ENCODE measurements at places on chromosomes 7 and 10.

- no peak for DNase-seq
These were observed 15.6 kb upstream of the AKR1C3 start for GRCh38 chr10:5078547-5079180.

DNA sequence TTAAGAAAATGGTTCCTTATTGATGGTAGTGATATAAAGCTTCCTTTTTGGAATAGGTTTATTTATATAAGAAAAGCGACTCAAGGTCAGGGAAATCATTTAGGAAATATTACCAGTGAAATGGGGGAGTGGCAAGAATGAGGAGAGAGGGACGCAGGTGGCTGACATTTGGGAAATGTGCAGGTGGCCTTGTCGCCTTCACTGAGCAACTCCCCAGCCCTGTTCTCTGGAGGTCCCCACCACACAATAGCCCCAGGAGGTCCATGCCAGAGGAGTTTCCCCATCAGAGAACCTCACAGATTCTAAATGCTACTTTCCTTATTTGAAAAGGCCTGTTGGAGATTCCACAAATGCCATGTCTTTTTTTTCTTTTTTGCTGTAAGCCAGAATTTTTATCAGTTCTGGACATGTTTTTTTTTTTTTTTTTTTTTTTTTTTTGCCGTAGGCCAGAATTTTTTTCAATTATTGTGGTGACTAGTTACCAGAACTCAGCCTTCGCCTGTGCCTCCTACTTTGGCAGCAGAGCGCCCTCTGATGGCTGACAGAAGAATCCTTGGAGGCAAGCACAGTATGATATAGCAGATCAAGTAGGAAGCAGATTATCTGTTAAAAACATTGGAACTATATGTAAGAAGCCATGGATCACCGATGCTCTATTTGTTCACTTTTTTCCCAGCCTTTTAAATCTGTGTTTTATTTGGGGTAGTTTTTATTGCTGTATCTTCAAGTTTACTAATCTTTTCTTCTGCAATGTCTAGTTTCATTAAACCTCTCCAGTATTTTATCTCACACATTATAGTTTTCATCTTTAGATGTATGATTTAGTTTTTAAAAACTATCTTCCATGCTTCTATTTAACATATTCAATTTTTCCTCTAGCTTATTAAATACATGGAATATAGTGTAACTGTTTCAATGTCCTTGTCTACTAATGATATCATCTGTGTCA, 18.6 kb downstream of the OPALIN start:
- DNase-seq: peak; percentile 39

GRCh38 chr7:142807855-142808460, 37.2 kb downstream of the PRSS2 start:
- no peak for DNase-seq

- peak; percentile 54 for DNase-seq
These were observed 91.2 kb upstream of the INSIG1 start for GRCh38 chr7:155206318-155207020.

DNA sequence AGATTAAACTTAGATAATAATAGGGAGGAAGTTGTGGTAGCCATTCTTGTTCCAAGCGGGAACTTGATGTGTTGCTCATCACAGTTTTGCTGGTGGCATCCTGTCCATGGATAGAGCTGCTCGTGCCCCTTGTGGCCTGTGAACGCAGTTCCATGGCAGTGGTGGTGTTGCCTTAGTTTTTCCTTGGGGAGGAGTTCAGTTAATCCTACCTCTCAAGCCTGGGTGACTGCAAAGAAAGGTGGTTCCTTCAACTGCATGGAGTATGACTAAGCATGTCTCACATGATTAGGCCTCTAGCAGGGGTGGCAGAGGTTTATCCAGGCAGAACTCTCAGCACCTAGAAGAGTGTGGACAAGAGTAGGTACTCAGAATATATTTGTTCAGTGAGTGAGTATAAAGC, 99.7 kb downstream of the MAPK8 start:
- DNase-seq: no peak

DNA sequence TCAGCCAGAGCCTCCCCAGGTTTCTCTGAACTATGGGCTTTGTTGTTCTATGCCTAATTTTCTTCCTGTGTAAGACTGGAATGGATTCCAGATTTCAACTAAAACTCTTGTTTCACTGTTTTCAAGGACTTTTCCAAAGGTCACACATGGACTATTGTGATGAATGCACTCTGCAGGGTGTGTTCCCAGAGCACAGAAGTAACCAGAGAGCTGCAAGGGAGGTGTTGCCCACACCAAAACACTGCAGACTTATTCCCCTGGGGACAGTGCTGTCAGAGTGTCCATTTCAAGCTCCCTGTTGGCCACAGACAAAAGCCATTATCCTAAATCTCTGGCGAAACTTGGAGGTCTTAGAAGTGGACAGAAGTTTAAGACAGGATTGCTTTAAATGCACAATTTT, 231.6 kb downstream of the TRIL start:
- DNase-seq: no peak

DNA sequence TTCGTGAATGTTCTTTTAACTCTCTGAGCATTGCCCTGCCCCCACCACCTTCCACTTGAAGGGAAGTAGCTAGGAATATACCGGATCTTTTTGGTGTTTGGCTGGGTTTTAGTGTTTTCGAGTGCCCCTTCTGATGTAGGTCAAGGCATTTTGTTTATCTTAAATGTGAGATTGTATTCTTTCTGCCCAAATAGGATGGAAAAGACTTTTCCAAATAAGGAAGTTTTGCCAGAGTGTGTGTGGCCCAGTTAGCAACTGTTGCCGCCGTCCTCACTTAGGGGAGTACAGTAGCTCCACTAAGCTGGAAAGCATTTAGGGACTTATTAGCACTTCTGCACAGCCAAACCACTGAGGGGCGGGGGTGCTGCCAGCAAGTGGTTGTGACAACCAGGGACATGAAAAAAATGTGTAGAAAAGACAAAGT, 29.8 kb upstream of the VCL start:
- no peak for DNase-seq

- DNase-seq: no peak
These were observed 45.5 kb downstream of the AOC1 start for GRCh38 chr7:150897502-150898474.

GRCh38 chr10:70324339-70324861, 40.6 kb upstream of the NPFFR1 start:
- no peak for DNase-seq

GRCh38 chr10:11341283-11341960, 270.0 kb downstream of the USP6NL start:
- DNase-seq: no peak

- DNase-seq: no peak
These were observed 565 bp downstream of the STRIP2 start for GRCh38 chr7:129434675-129435318.

- peak; percentile 89 for DNase-seq
These were observed at the start of the genes TUBGCP2 and ZNF511 for GRCh38 chr10:133308421-133309099. TSS of gene TUBGCP2 (minus strand) at chr10:133308872. CDS start at chr10:133302941, 5,931 bp downstream. TSS of gene ZNF511 (plus strand) at chr10:133308914. CDS start at chr10:133308944, 30 bp downstream.

DNA sequence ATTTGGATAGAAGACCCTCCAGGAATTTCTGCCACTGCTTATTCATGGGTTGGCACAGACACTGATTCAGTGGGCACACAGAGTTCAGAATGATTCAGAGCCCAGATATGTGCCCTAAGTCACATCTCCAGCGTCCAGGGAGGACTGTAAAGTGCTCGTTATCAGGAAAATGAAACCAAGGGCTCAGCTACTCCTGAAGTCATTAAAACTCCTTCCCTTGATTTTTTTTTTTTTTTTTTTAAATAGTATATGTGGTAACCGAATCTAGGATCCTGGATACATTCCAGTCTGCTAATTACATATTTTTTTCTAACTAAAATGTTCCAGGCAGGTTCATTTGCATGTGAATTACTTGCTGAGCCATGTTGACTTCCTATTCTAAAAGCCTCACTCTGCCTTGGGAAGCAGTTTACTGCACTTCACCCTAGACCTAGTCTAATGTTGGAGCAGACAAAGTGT, 34.7 kb downstream of the MET start:
- DNase-seq: no peak

GRCh38 chr7:28787106-28787505, 171.0 kb downstream of the TRIL start:
- DNase-seq: no peak

DNA sequence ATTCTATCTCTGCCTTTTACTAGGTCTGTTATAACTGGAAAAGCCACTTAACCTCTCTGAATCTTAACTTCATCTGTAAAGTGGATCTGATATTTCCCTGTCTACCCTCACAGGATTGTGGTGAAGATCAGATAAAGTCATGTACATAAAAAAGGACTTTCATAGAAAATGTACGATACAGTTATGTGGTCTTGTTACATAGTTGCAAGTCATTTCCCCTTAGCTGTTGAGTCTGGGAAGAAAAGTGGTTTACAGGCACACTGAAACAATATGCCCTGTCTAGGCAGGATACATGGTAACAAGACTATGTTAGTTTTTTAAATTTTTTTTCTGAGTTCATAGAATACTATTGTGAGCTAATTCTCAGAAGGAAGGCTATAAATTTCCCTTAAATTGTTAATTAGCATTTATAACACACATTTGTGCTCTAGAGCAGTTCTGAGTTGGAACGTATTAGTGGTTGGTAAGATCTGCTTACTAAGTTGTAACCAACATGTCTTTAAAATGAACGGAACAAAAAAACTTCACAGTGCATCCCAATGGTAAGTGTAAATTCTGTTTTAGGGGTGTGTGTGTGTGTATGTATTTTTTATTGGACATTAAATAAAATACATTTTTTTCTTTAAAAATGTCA, 7.1 kb upstream of the GSTO1 start:
- no peak for DNase-seq

- DNase-seq: peak; percentile 63
These were observed 983 bp downstream of the FZD8 start for GRCh38 chr10:35640951-35641675.

DNA sequence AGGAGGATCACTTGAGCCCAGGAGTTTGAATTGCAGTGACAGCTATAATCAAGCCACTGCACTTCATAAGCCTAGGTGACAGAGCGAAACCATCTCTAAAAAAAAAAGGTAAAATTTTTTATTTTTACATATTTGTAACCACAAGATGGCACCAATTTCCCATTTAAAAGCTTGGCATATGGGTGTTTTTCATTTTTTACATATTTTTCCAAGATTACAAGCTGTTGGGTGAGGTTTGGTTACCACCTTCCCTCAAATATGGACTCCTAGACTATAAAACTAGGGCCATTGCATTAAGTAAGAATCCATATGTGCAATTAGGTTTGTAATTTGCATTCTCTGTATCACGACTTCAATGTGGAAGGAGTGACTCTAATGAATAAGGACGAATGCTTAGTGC, 129.3 kb upstream of the ACBD5 start:
- DNase-seq: no peak

- no peak for DNase-seq
These were observed 742.3 kb upstream of the GALNT17 start for GRCh38 chr7:70389531-70390151.

DNA sequence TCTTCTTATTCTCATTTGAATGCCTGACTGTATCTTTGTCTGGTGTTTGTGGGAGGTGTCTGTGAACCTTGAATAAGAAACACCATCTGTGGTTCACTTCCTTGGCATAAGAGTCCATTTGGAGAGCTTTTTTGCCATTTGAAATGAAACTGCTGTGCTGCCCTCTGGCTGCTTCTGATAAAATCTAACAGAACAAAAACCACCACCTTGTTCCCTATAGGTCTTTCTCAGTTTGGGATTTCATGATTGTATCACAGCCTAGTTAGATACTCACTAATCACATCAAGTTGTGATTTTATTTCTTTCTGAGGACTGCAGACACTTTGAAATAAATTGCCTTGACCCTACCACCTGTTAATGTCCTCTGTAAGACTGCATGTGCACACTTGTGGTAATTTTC, 102.7 kb upstream of the FAM13C start:
- no peak for DNase-seq

- no peak for DNase-seq
These were observed 29.7 kb upstream of the SLC13A1 start for GRCh38 chr7:123229426-123229825.

- DNase-seq: no peak
These were observed 18.5 kb downstream of the CFAP70 start for GRCh38 chr10:73340121-73340520.

DNA sequence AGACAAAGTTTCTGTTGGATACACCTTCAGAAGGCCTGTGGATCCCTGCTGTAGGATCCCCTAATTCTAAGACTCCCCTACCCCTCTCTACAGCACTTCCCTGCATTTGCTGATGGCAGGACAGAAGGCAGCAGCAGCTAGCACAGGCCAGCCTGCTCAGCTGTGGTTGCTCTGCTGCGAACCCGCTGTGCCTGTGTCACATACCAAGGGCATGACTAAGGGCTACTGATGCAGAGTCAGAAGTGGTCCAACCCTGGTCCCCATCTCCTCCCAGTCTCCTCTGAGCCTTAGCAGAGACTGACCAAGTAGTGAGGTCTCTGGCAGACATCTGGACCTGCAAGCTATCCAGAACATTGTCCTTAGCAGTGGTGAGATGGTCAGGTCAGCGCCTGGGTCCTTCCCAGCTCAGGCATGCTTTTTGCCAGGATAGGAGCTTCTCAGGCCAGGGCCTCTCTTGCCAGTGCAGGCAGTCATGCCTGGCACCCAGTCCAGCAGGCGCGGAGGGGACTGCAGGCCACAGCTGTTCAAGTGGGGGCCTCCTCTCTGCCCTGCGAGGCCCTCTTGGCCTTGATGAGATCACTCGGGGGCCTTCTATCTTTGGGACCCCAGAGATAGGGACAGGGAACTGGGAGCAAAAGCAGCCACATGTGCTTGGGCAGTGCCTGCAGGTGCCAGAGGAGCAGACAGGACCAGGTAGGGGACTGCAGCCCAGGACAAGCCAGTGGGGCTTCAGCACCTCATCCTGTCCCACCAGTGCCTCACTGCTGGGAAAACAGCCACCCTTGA, 146.4 kb downstream of the ZNF248 start:
- no peak for DNase-seq

- peak; percentile 82 for DNase-seq
These were observed at the start of gene DIP2C for GRCh38 chr10:689452-690371. TSS of gene DIP2C (minus strand) at chr10:689668. CDS start at chr10:689578, 90 bp downstream.

- peak; percentile 57 for DNase-seq
These were observed 49.7 kb downstream of the DNAJC12 start for GRCh38 chr10:67788028-67788886.

GRCh38 chr10:70348228-70348850, 34.1 kb downstream of the LRRC20 start:
- DNase-seq: no peak

GRCh38 chr7:103879411-103879810, 110.0 kb downstream of the RELN start:
- no peak for DNase-seq

DNA sequence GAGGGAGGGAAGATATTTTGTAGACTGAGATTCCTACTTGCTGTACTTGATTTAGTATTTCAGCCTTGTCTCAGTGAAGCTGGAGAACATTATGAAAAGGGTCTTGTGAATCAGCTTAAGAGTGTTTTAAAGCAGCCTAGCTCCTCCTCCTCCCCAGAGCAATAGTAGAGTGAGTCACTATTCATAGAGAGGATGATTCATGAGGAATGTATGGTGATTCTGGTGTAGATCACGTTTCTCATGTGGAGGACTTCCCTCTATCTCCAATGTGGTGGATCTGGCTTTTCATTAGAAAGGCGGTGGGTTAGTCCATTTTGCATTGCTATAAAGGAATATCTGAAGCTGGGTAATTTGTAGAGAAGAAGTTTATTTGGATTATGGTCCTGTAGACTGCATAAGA, 340.1 kb upstream of the CHRM2 start:
- DNase-seq: no peak

DNA sequence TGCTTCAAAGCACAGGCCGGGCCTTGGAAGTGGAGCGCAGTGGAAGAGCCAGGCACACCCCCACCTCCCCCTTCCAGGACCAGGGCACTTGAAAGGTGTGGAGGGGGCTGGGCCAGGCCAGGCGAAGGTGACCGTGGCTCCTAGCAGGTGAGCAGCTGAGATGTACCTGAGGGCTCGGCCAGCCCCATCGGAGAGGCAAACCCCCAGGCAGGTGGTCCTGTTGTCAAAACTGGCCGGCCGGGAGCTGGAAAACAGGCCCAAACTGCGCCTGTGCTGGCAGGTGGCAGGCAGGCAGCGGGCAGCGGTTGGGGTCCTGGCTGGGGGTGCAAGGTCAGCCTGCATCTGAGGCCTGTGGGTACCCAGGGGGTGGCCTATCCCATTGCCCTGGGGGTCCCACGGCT, 96.4 kb upstream of the DNAAF5 start:
- DNase-seq: no peak
